ENCODE measurements at places on chromosomes 4 and X.

DNA sequence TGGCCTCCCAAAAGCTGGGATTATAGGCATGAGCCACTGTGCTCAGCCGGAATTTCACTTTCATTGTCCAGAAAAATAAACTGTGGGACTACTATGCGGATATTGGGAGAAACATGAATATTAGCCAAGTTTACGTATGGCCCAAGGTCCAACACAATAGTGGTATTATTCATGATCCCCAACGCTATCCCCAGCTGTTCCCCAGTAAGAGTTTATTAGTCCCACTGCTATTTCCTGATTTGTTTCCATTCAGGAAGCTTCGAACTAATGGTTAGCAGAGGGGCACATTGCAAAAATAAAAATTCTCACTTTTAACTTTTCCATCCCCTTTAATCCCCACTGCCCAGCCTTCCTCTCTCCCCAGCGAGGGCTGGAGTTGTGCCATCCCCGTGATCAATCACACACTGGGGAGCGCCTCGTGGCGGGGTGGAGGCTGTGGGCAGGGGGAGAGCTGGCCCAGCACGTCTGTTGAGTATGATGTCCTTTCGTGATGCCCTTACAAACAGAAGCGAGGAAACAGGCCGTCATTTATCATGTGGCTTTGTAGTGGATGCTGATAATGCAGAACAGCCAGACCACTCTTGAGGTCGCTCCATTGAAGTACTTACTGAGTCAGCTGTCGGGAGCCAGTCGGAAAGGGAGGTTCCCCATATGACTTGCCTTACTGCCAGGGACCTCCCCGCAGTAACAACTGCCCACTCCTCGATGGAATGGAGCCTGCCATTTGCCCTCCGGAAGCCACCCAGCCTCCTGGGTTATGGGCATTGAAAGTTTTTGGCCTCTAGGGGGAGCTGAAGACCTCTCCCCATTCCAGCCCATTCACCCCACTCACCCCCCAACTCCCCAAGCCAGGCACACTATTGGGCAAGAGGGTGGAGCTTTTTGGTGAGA lies 117.0 kb downstream of the KDR start:
- DNase-seq: no peak

- no peak for DNase-seq
Observed at GRCh38 chr4:139808808-139809756, 143.5 kb downstream of the MGST2 start.

DNA sequence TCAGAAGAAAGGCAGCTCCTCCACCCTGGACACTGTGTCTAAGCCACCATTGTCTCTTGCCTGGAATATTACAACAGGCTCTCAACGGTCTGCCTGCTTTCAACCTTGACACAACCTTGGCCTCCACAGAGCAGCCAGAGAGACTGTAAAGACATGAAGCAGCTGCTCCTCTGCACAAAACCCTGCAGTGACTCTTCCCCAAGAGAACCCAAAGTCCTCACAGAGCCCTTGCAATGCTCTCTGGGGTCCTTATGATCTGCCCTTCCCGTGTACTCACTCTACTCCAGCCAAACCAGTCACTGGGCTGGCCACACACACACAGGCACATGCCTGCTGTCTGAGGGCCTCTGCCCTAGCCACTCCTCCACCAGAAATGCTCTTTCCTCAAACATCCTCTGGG lies 75.9 kb upstream of the CPEB2 start:
- DNase-seq: no peak

DNA sequence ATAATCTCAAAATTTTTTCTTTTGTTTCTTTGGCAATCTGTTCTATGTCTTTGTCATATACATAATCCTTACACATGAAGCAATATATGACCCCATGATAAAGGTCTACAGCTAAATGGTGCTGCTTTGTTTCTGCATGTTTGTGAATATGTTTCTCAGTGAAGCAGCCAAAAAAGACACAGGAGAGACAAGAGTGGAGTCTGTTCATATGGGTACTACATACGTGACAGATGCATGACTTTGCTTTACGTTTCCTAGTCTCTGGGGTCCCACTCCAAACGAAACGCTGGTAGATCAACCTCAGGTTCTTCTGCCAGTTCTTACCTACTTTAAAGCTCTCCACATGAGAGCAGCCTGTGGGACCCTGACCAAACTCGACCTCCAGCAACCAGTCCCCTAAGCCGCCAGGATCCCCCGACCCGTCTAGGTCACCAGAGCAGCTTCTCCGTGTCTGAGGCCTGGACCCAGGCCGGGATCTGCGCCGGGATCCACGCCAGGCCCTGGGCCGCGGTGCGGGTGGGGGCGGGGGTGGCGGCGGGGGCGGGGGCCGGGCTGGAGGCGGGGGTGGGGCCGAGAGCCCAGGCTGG lies 1.5 kb downstream of the USP51 start:
- no peak for DNase-seq

GRCh38 chr4:188551156-188551555 lies 411.9 kb downstream of the TRIML1 start:
- DNase-seq: no peak

GRCh38 chr4:127622921-127623796 lies 9.6 kb upstream of the INTU start:
- DNase-seq: no peak

DNA sequence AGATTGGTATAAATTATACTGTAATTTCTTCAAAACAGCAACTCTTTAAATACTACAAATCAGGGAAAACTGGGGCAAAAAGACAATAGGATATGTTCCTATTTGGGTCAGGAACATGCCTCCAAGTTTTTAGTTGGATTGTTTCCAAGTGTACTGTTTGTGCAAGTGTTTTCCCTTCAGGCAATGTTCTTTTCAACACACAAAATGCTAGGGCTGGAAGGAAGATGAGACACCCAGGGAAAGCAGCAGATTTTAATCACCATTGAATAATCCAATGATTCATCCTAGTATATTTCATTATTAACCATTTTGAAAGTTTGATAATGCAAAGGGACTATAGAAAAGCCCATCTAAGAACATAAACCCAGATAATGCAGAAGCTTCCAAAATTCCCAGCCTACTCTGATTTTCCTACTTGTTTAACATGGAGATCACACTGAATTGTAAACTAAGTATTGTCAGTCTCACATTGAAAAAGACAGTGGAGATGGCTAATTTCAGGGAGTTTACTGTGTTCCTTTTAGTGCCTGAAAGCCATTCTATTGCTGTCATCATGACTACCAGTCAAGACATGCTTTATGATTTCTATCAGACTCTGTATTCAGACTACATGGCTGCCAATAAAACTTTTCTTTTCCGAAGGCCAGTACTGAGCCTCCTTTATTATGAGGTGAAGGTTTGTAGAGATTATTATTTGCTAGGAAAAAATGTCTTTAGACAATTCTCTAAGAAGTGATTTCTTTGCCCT lies 38.6 kb downstream of the COL4A6 start:
- no peak for DNase-seq

- no peak for DNase-seq
Observed at GRCh38 chr4:17169699-17170098, 271.3 kb upstream of the LDB2 start.

- no peak for DNase-seq
Observed at GRCh38 chr4:37612811-37613210, 73.4 kb downstream of the RELL1 start.

GRCh38 chrX:47093248-47093647 lies 15.0 kb downstream of the RGN start:
- DNase-seq: no peak

GRCh38 chr4:133390198-133390855 lies 241.2 kb downstream of the PCDH10 start:
- DNase-seq: no peak

GRCh38 chr4:28341784-28342183 lies 1481.1 kb downstream of the STIM2 start:
- no peak for DNase-seq

DNA sequence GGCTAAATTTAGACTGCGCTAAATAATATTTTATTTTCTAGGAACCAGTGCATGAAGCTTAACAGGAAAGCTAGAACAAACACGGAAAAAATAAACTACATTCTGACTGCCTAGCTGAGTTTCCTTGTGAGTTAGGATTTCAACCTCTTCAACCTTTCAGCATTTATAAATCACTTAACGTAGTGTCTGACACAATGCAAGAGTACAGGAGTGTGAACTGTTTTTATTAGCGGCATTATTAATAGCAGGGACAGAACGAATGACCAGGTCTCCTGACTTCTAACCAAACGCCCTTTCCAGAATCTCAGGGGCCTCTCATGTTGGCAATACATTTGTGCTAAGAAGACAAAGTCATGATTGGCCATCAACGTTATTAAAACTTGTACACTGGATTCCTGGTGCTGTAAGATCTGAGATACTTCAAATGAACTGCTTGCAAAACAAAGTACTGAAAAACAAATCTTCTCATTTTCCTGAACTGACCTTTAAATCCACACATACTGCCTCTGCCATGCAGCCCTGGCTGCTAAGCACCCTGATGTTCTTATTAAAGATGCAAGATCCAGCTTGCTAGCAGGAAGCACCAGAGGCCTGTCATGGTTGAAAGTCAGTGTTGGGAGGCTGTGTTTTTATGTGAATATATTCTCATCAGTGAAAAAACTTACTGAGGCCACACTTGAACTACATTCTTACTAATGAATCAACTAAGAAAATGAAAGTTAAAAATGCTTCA lies 380.4 kb upstream of the CPEB2 start:
- DNase-seq: no peak

DNA sequence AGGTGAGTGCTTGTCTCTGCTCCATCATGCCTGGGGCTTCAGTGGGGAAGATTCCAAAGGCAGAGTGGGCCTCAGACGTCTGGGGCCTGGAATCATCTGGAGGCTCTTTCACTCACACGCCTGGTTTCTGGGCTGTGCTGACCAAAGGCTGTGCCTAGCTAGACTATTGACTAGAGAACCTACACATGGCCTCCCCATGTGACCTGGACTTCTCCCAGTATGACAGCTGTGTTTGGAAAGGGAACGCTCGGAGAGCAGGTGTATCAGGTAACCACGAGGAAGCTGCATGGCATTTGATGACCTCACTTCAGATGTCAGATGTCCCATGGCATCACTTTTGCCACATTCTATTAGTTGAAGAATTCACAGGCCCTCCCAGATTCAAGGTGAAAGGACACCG lies 51.0 kb downstream of the ADGRL3 start:
- DNase-seq: no peak
